ENCODE measurements at places on chromosomes 7 and 10. TPM values are rescaled to one million over a fixed set of nuclear protein-coding genes. Genes with fewer than 3 reads are reported as not detected.

SH2D4B gene
- polyA plus RNA-seq, result 0.11 TPM

SPAG6 gene
- 0.29 TPM for polyA plus RNA-seq

HOXA6 gene
- 48.3 TPM for polyA plus RNA-seq

HYAL4 gene
- polyA plus RNA-seq, result 0.32 TPM

All from left renal pelvis (tissue), 4 donors.